ENCODE measurements at places on chromosomes 2 and 18.
A peak's percentile ranks its signal among the peaks of the same experiment; 100 is the strongest.

DNA sequence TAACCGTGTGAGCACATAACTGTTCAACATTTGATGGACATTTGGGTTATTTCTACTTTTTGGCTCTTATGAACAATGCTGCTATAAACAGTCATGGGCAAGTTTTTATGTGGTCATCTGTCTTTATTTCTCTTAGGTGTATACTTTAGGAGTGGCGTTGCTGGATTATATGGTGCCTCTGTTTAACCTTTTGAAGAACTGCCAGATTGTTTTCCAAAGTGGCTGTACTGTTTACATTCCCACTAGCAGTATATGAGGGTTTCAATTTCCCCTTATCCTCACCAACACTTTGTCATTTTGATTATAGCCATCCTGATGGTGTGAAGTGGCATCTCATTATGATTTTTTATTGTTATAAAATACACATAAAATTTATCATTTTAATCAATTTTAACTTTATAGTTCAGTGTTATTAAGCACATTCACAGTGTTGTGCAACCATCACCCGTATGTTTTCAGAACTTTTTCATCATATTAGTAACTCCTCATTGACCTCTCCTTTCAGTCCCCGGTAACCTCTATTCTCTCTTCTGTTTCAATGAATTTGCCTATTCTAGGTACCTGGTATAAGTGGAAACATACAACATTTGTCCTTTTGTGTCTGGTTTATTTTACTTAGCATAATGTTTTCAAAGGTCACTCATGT is 55.4 kb downstream of the EML4 start:
- no peak for DNase-seq

DNA sequence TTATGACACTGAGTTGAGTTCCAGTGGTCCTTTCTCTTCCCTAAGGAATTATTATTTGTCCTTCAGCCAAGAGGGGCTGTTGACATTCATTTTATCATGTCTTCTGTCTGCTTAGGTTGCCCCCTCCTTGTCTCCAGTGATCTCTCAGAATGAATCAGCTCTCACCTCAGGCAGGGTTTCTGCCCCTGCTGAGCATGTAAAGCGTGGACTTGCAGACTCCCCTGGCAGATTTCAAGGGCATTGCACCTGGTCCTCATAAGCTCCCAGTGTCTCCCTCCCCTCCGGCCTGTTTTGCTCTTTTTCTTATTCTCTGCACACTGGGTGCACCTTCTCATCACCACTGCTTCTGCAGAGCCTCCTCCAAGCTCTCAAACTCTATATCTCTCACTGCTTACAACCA is 188.4 kb downstream of the KCNS3 start:
- DNase-seq = no peak

- no peak for DNase-seq
Observed at GRCh38 chr2:147247749-147248148, 597.1 kb upstream of the ACVR2A start.

- DNase-seq = no peak
Observed at GRCh38 chr2:33321236-33321771, 155.1 kb upstream of the RASGRP3 start.

DNA sequence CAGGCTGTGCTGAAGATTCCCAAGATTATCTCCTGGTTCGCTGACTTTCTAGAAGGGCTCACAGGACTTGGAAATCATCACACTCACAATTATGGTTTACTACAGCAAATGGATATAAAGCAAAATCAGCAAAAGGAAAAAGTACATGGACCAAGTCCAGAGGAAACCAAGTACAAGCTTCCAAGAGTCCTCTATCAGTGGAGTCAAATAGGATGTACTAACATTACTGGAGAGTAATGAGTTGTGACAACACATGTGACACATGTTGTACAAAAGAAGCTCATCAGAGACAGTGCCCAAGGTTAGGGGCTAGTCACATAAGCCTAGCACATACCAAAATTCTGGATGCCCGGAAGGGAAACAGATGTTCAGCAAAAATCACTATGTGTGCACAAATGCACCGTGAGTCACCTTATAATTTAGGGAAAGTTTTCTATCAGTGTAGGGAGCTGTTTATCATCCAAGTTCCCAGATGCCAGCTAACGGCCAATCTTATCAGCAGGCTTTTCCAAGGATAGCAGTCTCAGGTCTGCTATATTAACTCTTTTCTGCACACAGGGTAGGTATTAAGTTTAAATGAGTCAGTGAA is 9.5 kb downstream of the TMEM237 start:
- no peak for DNase-seq

DNA sequence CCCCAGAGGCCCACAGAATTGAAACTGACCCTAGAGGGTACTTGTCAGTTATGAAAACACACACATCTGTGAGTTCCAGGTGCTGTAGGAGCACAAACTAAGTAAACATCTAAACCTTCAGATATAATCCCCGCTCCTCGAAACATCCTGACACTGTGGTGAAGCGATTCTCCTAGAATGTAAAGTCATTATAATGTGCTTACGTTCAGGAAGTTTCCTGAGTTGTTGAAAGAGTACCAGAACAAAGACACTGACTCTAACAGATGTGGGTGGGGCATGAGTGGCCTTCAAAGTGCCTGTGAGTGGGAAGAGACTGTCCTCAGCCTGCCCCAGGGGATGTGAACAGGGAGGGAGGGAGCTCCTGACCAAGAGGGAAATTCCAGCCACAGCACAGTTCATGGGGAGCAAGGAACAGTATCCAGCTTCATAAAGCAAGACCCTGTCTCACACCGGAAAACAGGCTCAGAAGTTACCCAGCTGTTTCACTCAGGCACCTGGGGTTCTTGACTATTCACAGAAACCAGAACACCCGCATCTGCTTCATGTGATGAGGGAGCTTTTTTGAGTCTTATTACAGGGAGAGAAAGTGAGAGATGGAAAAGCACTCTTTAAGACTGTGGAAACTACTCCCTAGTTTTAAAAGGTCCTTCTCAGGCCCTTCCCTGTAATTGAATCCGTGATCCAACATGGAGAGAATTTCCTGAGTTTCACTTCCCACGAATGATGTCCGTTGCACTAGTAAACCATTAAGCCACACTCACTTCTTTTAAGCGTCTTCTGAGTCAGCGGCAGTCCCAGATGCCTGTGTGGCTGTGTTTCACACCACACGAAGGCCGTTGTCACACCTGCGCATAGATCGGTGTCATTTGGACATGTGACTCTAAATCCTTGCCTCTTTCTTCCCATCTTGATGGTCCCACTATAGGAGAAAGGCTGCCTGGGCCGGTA is 88.6 kb upstream of the EML6 start:
- DNase-seq = peak; percentile 6

DNA sequence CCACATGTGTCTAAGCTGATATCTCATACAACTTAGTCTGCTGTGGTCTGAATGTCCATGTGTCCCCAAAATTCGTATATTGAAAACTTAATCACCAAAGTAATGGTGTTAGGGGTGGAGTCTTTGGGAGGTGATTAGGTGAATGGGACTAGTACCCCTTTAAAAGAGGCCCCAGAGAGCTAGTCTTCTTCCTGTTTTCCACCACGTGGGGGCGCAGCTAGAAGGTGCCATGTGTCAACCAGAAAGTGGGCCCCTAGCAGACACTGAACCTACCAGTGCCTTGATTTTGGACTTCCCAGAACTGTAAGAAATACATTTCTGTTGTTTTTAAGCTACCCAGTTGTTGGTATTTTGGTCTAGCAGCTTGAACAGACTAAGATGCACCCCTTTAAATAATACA is 86.6 kb downstream of the ASB1 start:
- no peak for DNase-seq

GRCh38 chr2:160387558-160388262 is 105.9 kb downstream of the RBMS1 start:
- no peak for DNase-seq

DNA sequence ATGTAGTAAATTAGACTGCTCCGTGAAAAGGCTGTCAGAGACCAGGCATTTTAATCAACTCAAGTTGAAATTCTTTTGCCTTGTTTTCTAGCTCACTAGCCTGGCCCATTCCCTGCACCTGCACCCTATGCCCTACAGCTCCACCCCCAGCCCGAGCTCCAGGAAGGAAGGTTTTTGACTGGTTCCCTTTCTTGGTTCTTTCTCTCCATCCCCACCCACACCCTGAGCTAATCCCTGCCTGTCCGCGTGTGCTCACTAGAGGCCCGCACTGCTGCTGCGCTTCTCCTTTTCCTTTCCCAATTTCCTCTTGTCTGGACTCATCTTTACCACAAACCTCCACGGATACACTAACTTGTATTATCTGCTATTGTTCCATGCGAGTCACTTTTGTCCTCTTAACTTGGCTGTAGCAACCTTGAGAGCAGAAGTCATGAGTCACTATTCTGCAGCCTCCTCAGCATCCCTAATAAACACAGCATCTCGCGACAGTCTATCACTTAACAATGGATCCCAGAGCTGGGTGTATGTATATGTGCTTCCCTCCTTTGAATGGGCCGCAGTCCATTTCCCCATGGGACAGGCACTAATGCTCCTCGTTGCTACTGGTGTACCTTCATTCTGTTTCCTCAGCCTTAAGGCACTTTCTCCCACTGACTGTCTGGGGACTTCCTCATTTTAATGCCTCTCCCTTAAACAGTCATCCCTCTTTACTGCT is 36.5 kb downstream of the COLEC12 start:
- DNase-seq = no peak

DNA sequence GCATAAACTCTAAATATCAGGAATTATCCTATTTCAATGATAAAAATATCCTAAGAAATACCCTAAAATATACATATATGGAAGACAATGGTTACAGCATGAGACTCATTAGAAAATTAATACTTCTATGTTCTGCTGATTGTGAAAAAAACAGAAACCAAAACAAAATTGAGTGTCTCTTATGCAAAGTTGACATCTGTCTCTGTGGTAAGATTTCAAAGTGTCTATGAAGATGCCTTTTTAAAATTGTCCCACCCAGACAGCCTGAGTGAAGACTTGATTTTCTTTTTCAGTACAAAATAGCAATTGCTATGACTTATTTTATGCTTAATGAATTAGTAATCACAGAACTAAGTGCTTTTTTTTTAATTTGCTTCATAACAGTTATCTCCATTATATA is 1368.4 kb upstream of the LRRTM1 start:
- DNase-seq = no peak

DNA sequence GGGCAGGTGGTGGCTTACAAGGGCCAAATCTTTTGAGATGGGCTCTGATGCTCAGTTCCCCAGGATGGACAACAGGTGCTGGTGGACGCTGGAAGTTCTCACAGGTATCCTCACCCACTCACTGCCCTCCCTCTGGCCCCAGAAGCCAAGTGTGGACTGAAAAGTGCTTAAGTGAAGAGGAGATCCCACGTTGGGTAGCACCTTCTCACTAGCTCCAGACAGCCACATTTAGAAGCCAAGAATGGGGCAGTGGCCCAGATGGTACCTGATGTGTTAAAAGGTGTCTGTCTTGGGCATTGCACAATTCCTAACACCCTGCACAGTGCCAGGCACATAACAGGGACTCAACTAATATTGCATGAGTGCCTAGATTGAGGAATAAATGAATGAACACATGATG is 115.3 kb upstream of the TEX51 start:
- DNase-seq = no peak

DNA sequence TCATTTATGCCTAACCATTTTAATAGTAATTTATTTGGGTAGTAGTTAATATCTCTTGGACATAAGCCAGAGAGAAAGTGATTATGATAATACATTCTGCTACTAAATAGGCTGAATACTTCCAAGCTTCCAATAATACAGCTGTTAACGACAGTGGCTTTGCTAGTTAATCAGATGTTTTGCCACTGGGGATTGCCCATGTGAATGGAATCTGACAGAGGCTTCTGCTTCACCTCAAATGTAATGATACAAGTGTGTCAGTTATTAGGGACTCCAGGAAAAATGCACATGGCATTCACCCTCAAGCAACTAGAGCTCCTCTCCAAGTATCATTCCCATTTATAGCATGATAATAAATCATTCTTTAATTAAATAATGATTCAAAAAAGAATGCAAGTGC is 185.0 kb upstream of the TMEFF2 start:
- no peak for DNase-seq

DNA sequence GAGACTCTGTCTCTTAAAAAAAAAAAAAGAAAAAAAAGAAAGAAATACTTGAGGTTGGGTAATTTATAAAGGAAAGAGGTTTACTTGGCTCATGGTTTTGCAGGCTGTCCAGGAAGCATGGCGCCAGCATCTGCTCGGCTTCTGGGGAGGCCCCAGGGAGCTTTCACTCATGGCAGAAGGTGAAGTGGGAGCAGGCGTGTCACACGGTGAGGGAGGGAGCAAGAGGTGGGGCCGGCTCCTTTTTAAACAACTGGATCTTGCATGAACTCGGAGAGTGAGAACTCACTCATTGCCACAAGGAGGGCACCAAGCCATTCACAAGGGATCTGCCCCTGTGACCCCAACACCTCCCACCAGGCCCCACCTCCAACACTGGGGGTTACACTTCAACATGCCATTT is 30.6 kb downstream of the CYP26B1 start:
- no peak for DNase-seq

- no peak for DNase-seq
Observed at GRCh38 chr2:101190747-101191516, 39.8 kb upstream of the TBC1D8 start.

DNA sequence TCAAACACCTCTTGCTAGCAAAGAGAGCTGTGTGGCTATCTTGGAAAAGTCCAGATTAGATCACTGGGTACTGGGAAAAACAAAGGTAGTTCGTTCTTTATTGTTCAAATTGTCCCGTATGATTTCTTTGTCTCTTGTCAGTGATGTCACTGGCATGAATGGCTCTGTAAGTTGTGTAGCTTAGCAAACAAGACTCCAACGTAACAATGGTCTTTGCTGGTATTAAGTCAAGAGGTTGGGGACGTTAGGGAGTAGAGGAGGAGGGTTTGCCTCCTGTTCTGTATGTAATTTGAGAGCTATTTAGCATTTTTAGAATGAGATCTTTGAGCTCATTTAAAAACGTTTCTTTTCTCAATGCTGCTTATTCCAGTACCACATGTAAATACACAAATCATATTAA is 216.5 kb upstream of the SP5 start:
- DNase-seq = no peak

- no peak for DNase-seq
Observed at GRCh38 chr18:36490897-36491296, 193.4 kb downstream of the FHOD3 start.

DNA sequence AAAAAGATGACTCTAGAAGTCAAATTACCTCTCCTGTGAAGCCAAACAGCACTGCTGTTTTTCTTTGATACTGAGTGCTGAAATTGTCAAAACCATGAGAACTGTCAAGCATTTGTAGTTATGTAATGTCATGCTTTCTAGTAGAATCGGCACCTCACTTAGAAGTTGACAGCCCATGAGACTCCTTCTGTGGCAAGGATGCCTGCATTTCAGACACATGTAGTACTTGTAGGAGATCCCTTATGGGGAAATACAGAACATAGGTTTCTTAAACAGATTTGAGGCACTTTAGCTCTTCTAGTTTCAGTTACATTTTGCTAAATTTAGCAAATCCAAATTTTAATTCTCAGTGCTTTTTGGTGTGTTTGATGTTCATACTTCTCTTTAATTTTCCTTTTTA is 15.7 kb downstream of the ZNF407 start:
- DNase-seq = no peak

- no peak for DNase-seq
Observed at GRCh38 chr18:8175501-8176061, 433.7 kb upstream of the RAB12 start.

DNA sequence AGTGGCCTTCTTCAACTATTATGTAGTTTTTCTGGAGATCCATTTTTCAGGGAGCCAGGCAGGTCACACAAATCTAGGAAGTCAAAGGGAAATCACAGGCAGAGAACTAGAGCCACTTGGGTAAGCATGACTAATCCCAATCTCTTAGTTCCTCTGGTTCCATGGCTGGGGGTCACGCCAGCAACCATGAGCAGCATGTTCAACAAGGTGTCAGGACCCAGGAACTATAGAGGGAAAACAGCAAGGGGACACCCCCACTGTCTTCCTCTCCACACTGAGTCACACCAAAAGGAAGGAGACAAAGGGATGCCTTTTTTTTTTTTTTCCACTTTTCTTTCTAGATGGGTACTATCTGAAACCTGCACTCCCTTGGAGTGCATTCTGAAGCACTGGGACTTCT is 250.9 kb downstream of the OTX1 start:
- DNase-seq = no peak

Measured in CD4-positive, alpha-beta T cell treated with Interferon alpha-2 for 1 hour (primary cell).